ENCODE measurements at places on chromosomes 2 and 18.

GRCh38 chr2:237692601-237693290, 65.4 kb downstream of the LRRFIP1 start:
- no peak for DNase-seq

- no peak for DNase-seq
Measured at GRCh38 chr18:52971097-52971496, 631.1 kb downstream of the DCC start.

GRCh38 chr2:11748861-11749645, 2.6 kb downstream of the LPIN1 start:
- no peak for DNase-seq

GRCh38 chr2:6800553-6800952, 65.2 kb downstream of the CMPK2 start:
- DNase-seq: no peak

GRCh38 chr2:65018141-65018582, 29.0 kb downstream of the SLC1A4 start:
- DNase-seq: no peak

- DNase-seq: peak; percentile 56
Measured at GRCh38 chr2:171595896-171596295, 73.6 kb downstream of the CYBRD1 start.

DNA sequence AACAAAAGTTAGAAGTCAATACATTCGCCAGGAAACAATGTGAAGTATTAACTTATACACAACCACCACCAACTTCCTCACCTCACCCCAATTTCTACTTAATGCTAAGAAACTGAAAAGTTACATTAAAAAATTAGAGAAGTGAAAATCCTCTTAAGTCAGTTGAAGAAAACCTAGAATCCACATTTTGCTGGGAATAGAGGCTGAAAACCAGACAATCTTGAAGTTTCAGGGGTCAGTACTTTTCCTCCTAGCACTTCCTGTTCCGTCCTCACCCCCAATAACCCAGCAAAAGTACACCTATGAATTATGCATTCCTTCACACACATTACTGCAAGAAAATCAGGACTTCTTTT, 6.3 kb downstream of the YES1 start:
- DNase-seq: no peak

GRCh38 chr18:46601141-46601805, 55.7 kb downstream of the LOXHD1 start:
- DNase-seq: no peak

DNA sequence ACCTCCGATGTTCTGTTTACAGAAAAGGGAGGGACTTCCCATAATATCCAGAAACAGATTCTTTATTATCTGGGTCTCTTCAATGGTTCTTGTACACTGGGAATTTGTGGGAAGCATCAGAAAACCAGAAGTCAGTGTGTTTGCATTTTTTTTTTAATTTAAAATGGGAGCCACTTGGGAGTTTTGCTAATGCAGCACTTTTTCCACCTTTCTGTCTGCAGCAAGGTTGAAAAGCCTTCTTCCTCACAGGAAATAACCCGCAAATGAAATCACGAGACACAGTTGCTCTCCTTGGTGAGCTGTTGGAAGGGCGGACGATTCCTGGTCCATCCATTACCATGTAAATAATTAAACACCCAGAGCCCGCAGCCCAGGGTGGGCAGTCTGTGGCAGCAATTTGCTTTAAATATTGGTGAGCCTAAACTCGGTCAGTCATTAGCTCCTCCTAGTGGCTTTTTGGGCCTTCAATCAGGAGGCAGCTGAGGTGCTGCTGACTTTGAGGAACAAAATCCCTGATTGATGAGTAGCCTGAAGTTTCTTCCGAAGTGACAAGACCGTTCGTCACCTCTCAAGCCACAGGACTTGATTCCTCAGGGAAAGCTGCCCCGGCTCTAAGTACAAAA, 471.5 kb downstream of the EPHA4 start:
- DNase-seq: no peak

DNA sequence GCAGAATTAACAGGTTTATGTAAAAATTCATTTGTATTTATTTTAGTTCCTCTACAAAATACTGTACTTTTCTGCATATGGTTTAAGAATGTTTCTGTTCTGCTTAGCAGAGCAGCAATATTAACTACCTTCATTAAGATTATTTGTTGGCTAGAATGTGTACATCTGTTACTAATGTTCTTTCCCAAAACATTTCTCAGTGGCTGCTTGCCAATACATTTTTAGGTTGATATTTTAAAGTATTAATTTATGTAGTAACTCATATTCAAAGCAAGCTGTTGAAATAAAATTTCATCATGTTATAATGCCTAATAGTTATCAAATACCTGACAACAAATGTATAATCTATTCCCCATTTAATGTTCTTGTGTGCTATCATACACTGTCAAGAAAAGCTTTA, 40.3 kb downstream of the PRKD3 start:
- no peak for DNase-seq

GRCh38 chr2:152421521-152422370, 86.8 kb downstream of the FMNL2 start:
- DNase-seq: peak; percentile 84

DNA sequence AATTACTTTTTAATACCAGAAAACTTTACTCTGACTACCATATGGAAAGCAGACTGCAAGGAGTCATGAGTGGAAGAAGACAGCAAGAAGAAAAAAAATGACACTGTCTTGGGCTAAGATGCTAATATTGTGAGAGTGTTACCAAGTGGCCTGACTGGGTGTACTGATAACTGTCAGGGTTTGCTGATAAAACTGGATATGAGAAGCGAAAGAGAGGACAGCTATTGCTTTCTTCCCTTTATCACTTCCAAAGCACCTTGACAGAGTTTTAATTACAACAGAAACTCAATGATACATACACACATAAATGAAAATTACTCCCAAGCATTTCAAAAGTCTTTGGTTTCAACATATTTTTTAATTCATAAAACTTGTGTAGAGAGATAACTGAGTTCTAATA, 368.5 kb downstream of the ZEB2 start:
- DNase-seq: no peak

DNA sequence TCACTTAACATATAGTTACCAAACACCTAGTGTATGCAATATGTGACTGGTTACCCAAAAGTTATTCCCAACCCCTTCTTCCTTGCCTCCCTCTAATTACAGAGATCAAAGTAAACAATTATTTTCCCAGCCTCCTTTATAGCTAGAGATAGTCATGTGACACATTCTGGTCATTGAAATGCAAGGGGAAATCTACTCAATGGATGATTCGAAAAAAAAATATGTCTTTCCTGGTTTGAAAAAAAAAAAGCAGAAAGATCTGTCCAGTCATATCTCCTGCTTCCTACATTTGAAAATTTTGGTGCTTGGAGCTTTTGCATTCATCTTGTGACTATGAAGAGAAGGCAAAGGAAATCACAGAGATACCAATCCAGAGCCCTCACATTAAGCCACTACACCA, 27.6 kb upstream of the UGP2 start:
- no peak for DNase-seq

DNA sequence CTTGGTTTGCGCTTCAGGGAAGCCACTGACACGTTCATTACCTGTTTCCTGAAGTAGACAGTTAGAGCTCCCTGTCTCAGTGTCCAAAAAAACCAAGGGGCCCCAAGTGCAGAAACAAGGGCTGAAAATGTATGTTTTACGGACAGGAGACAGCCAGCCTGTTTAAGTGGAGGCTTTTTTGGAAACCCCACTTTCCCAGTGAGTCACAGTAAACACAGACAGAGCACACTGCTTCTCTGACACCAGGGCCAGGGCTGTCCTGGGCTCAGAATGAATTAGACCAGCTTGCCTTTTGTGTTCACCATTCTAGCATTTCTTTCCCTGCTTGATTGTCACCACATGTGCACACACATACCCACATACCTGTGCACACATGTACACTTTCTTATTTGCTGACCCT, 128.6 kb downstream of the SH3RF3 start:
- no peak for DNase-seq

- no peak for DNase-seq
Measured at GRCh38 chr2:73594251-73594650, 48.0 kb downstream of the NAT8 start.

DNA sequence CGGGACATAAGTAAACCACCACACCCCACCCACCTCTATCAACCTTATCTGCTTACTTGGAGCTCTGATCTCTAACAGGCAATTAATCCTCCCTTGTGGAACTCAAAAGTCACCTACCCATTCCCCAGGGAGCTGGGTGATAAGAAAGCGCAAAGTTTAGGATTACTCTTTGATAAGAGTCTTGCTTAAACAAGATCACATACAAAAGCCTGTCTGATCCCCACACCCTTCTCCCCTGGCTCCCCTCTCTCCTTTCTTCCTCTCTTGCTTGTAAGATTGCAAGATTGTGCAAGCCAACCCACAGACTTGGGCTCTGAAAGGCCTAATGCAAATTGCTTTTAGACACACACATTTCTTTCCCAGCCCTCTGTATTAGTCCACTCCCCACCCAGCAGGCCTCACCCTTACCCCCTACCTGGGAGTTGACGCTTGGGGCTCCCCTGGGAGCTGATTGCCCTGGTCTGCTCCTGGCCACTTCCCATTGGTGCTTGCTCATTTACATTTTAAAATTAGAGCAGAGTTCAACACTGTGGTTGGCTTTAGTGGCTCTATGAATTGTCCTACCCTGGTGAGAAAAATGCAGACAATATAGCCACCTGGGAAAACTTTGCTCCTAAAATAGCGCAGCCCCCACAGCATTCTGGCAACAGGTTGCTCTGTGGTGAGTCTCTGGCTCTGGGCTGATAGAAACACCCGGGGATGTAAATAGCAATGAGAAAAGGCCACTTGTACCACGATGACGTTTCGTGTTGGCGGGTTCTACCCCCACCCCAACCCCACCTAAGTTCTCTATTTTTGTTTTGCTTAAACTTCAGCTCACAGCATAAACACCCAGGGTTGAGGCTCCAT, 92.8 kb upstream of the MSH2 start:
- no peak for DNase-seq

GRCh38 chr18:30676053-30676480, 366.5 kb downstream of the DSC3 start:
- DNase-seq: no peak

GRCh38 chr2:23378496-23378895, 6.5 kb upstream of the KLHL29 start:
- DNase-seq: no peak

GRCh38 chr2:52597346-52597745, 1170.3 kb upstream of the CHAC2 start:
- no peak for DNase-seq

- no peak for DNase-seq
Measured at GRCh38 chr2:133685636-133686215, 117.5 kb upstream of the NCKAP5 start.

DNA sequence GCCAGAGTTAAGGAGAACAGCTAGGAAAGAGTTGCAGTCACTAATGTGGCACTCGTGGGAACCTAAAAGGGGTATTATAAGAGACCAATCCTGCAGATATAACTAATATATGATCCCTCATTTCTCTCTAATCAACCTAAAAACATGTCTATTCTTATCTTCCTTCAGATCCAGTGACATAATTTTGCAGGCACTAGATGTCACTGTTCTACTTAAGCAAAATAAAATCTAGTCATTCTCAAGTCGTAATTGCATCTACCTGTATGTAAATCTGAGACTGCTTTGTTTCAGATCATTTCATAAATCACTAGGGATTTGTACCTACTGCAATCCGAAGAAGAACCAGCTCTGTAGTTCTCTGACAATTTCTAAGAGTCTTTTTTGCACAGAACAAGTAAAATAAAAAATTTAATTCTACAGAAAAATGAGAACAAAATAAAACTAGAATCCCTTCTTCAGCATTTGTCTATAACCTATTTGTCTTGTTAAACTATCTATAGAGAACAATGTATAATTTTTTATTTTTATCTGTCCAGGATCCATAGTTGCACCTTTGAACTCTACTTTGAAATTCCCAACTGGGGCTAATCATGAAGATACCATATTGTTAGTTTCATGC, 56.5 kb upstream of the ERBB4 start:
- no peak for DNase-seq
